Mucosa of descending colon (tissue), 3 donors: ENCODE measurements at places on chromosomes 2 and 18. TPM values are rescaled to one million over a fixed set of nuclear protein-coding genes. Genes with fewer than 3 reads are reported as not detected.

DNA sequence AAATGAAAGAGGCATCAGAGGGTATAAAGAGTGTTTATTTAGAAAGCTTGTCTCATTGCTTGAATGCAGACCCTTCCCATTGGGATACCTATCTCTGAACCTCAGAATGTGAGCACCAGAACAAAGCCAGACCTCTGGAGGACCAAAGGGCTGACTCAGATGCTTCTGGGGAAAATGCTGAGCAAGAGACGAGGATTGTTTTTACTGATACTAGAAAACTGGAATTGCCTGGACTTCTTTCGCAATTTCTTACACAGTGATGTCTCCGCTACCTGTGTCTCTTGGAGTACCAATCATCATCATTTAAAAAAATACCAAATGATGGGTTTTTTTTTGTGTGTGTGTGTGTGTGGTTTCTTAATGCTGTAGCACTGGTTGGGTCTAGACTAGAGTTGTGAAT is 55.6 kb upstream of the CCDC85A start:
- DNase-seq, result no peak

GRCh38 chr2:196954001-196954400 is 27.5 kb upstream of the PGAP1 start:
- no peak for DNase-seq

The TBR1 gene
- not detected for total RNA-seq

The SCG2 gene
- 11.5 TPM for total RNA-seq
